ENCODE measurements at places on chromosomes 7 and 10.

DNA sequence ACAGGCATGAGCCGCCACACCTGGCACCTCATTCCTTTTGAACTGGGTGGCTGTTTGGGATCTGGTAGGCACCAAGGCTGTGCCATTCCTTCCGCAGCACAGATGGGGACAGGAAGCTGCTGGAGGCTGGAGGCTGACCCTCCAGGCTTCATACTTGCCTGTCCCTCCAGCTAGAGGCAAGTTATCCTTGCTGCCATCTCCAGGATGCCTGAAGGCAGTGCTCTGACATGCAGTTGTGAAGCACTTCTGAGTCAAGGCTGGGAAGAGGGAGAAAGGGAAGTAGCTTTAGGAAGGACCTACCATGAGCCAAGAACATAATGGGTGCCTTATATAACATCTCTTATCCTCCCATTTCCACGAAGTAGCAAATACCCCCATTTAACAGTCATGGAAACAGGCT lies 9.5 kb downstream of the MARVELD1 start:
- DNase-seq = no peak

DNA sequence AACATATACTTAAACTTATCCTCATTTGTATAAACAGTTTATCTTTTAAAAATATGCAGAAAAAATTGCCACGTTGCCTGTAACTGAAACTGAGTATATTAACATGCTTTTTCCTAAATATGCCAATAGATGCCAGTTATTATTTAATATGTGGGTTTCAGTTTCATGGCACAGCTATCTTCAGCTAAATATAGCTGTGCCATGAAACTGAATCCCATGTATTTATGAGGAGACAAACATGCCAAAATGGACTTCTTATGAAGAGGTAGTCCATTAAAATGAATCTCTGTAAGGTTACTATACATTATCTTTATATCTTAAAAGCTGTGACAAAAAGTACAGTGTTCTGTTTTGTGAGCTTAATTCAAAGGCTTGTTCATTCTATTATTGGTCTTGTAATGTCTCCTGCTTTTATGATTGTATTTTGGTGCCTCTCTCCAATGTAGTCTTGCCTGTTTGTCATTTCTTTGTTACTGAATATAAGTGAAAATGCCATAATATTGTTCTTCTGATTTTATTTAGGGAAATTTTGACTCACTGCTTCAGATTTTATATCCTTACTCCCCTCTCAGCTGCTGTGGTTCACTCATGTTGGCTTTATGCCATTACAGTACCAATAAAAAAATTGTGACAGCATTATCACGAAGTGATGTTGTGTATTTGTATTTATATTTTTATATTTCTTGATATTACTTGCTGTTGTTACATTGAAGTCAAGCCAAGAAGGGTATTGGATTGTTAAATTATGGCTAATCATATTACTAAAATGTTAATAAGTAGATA lies 34.3 kb upstream of the CACNA2D1 start:
- DNase-seq = peak; percentile 26

GRCh38 chr10:106592396-106592795 lies 572.1 kb downstream of the SORCS1 start:
- no peak for DNase-seq

DNA sequence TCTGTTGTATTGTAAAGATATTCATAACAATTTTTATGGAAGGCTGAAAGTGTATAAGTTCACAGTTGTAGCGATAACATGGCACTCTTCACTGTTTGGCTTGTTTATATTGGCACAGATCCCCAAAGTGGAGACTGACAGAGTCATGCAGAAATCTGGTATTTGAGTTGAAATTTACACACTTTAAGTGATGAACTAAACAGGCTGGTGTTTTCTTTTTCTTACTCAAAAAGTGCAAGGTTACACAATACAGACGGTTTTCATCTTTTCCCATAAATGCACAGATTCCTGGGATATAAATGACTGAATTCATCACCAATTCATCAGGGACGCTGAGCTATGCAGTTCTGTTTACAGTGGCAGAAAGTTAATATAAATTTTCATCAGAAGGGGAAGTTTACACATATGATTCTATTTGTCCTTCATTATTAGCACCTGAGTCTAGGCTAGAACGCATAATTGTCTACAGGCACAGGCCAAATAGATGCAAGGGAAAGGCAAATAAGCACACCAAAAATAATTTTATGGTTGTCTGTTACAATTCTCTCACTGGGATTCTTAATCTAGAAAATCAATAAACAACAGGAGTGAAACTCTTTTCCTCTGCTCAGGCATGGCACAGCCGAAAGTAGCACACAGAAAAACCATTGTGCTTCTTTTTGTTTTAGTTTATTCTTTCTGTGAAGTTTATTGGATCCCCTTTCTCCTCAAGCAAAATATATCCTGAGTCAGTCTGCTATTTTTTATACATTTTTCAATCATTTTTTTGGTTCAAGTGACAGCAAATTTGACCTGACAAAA lies 88.0 kb downstream of the FOXP2 start:
- DNase-seq = peak; percentile 65

- DNase-seq = no peak
Measured at GRCh38 chr10:128316925-128317324, 190.7 kb upstream of the MKI67 start.

DNA sequence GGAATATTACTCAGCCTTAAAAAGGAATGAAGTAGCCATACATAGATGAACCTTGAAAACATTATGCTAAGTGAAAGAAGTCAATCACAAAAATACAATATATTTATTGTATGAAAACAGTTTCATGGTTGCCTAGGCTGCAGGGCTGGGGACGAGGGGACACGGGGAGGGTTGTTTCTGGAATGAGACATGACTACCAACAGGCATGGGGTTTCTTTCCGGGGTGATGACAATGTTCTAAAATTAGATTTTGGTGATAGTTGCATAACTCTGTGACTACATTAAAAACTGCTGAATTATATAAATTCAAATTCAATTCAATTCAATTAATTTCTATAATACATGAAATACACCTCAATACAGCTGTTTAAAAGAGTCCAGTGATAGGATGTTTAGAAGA lies 88.0 kb downstream of the ARHGAP22 start:
- DNase-seq = no peak

- DNase-seq = no peak
Measured at GRCh38 chr10:6379015-6379776, 176.5 kb downstream of the PFKFB3 start.
